ENCODE measurements at places on chromosomes 13 and 19.

GRCh38 chr13:22372261-22372660 lies 701.4 kb downstream of the FGF9 start:
- DNase-seq = no peak

- DNase-seq = no peak
Measured at GRCh38 chr19:56806639-56807038, 33.9 kb downstream of the PEG3 start.

DNA sequence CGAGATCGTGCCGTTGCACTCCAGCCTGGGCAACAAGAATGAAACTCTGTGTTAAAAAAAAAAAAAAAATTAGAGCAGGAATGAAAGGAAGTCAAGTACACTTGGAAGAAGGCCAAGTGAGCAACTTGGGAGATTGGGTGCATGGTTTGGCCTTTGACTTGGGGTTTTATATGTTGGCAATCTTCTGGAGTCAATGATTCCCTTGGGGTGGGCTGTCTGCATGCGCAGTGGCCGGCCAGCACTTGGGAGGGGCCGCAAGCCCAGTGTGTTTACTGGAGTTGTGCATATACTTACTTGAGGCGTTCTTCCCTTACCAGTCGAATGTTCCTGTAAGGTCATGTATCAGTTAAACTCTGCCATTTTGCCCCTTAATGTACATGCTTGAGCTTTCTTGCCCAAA lies 103.9 kb downstream of the FAM216B start:
- DNase-seq = no peak

- DNase-seq = no peak
Measured at GRCh38 chr19:50510121-50510670, 795 bp downstream of the JOSD2 start.

GRCh38 chr13:107582171-107582570 lies 633.2 kb downstream of the LIG4 start:
- DNase-seq = no peak

DNA sequence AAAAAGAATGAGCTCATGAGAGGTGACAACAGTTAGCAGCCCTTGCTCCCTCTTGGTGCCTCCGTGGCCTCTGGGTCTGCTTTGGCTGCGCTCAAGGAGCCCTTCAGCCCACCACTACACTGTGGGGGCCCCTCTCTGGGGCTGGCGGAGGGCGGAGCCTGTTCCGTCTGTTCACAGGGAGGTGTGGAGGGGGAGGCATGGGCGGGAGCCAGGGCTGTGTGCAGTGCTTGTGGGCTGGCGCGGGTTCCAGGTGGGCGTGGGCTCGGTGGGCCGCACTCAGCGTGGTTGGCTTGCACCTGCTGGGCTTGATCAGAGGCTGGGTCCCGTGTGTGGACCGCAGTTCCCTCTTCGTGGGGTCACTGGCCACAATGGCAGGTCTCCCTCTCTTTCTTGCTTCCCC lies 953.4 kb upstream of the PRR20A start:
- DNase-seq = no peak

DNA sequence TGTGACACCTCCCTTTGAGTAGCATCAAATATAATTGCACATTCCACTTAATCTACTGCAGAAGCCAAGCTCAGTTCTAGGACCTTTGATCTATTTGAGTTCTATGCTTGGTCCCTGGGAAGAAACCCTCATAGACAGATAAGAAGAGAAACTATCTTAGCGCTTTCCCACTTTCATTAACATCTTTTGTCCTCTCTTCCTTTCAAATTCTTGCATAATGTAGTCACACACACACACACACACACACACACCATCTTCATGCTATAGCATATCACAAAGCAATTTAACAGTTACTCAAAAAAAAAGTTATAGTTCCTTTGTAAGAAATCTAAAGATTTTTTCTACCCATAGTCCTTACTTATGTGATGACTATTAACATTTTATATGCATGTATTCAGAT lies 735.9 kb upstream of the PCDH9 start:
- no peak for DNase-seq

GRCh38 chr13:27338816-27339215 lies 68.2 kb downstream of the RASL11A start:
- DNase-seq = no peak

DNA sequence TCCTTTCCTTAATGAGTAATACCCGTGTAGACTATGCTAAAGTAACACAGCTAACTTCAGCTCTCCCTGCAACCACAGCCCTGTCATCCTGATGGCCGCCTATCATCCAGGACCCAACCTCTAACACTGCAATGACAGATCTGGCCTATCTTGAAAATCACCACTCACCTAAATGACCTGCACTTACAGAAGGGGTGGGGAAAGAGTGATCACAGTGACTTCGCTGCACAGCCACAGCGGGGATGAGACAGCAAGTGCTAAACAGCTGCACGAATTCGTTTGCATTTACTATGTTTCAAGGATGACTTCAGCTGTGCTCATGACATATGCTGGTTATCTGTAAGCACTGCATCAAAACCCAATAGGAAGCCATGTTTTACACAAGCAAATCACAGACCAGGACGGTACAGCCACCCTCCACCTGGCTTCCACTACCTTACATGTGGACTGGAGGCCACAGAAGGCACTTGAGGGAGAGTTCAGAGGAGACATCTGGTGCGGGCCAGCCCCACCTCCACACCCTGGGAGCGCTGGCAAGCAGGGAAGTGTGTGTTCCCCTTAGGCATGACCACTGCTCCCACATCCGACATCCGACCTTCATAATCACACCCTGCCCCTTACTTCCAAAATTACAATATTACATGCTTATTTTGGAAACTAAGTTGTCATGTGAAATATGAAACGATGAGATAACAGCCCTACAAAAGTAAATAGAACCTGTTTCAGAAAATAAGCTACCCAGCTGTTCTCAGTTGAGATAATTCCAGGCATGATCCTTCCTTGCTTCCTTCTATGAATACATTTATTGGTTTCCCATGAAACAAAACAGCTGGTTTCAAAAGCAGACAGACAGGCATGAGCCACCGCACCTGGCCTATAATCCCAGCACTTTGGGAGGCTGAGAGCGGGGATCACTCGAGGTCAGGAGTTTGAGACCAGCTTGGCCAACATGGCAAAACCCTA lies 95.7 kb downstream of the STK24 start:
- DNase-seq = no peak

GRCh38 chr13:33757713-33758112 lies 60.2 kb upstream of the RFC3 start:
- no peak for DNase-seq

DNA sequence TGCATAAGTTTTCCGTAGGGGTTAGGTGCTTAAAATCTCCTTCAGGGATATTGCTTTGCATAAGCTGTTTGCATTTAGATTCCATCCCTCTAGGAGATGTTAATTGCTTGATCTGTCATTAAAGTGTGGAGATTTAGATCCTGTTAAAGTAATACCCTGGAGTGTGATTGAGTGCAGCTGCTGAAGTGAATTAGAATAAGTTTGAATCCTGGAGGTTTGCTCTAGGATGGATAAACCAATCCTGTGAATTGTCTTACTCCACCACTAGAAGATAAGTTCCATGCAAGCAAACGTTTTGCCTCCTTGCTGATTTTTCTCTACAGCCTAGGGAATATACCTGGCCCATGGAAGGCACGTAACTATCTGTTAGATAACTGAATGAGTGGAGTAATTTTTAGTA lies 1487.2 kb upstream of the PRR20A start:
- DNase-seq = no peak

GRCh38 chr13:109812382-109812781 lies 26.0 kb upstream of the IRS2 start:
- DNase-seq = no peak

DNA sequence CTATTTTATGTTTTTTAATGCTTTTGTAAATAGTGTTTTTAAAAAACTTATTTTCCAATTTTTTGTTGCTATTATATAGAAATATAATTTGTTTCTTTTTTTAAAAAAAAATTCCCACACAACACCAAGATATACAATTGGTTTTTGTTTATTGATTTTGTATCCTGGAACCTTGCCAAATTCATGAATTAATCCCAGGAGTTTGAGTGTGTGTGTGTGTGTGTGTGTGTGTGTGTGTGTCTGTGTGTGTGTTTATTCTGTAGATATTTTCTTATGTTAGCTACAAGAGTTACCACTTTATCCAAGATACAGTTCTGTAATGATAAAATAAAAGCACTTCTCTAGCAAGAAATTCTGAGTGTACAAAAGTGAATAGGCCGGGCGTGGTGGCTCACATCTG lies 7.6 kb downstream of the TPRX1 start:
- DNase-seq = no peak

DNA sequence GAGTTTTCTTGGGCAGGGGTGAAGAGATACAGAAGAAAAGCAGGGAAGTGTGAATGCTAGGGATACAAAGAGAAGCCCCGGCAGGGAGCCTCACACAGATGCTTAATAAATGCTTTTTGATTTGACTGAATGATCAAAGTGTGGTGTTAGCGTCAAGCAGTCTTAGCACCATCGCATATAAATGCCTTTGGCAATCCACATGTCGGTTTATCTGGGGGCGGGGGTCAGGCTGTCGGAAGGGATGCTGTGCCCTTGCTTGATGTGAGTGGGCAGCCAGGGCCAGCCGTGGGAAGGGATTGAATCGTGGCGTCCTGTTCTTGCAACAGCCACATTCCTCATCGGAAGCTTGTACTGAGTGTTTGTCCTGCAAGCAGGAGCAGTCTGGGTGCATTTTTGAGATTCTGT lies 173.1 kb downstream of the LACC1 start:
- no peak for DNase-seq

DNA sequence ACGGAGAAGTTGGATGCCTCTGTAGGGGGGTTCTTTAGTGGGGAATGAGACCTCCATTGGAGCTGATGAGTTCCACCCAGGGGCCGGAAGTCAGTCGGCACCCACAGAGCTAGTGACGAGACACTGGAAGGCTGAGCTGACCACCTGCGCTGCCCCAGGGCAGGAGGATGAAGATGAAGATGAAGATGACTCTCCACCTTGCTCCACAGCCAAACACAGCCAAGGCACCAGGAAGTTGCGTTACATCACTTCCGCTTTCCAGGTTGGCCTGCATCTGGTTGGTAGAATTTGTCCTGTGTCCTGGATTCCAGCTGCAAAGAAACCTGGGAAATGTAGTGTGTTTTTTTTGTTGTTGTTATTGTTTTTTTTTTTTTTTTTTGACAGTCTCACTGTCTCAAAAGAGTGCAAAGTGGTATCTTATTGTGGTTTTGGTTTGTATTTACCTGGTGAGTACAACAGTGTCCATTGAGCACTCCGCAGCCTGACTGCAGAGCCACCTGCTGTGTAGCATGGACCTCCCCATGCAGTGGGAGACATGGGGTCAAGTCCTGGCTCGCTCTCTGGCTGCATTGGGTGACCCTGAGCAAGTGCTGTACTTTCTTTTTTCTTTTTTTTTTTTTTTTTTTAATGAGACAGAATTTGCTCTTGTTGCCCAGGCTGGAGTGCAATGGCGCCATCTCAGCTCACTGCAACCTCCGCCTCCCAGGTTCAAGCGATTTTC lies 1.9 kb downstream of the TBC1D17 start:
- DNase-seq = no peak

- DNase-seq = no peak
Measured at GRCh38 chr13:42602906-42603305, 29.0 kb downstream of the TNFSF11 start.

DNA sequence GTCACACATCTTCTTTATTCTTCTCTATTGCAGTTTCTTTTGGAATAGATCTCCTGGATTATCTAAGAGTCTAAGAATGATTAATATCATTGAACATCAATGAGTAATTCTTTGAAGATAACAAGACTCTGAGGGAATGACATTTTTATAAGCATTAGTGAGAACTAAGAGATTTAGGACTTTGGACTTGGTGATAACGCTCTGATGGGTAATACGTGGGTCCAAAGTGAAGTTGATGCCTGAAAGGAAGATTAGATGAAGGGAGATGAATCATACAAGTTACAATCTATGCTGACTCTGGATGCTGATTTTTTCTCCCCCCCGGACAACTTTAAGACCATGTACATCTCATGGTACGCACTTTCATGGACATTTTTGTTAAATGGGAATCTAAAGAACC lies 364.5 kb downstream of the GPC5 start:
- DNase-seq = no peak

GRCh38 chr13:97431171-97431764 lies 2.7 kb upstream of the RAP2A start:
- DNase-seq = no peak

DNA sequence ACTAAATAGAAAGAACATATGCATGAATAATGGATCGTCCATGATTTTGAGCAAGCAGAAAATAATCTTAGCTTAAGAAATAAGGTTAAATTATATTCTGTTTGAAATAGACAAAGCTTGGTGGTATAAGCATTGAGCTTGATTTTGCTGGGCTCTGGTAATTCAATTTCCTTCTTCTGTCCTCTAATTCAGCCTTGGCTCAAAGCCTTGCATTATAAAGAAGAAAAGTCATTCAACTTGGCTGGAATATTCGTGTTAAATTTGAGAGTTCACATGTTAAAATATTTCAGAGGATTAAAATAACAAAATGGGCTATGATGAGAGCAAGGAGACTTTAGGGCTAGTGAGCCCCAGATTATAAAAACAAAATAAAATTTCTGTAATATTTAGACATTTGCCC lies 415.4 kb upstream of the PCDH20 start:
- no peak for DNase-seq

- no peak for DNase-seq
Measured at GRCh38 chr13:98752467-98753290, at the start of gene SLC15A1. SLC15A1 (minus strand) TSS chr13:98752672; CDS start chr13:98752598, 74 bp downstream.

GRCh38 chr13:103694033-103694432 lies 627.8 kb upstream of the SLC10A2 start:
- no peak for DNase-seq

GRCh38 chr13:47796816-47797215 lies 204.3 kb downstream of the SUCLA2 start:
- no peak for DNase-seq

GRCh38 chr13:48603375-48603774 lies 50.4 kb upstream of the CYSLTR2 start:
- no peak for DNase-seq

- DNase-seq = no peak
Measured at GRCh38 chr13:65606622-65607021, 1623.5 kb downstream of the PCDH9 start.

- DNase-seq = no peak
Measured at GRCh38 chr13:29081036-29081435, 260.9 kb downstream of the MTUS2 start.

DNA sequence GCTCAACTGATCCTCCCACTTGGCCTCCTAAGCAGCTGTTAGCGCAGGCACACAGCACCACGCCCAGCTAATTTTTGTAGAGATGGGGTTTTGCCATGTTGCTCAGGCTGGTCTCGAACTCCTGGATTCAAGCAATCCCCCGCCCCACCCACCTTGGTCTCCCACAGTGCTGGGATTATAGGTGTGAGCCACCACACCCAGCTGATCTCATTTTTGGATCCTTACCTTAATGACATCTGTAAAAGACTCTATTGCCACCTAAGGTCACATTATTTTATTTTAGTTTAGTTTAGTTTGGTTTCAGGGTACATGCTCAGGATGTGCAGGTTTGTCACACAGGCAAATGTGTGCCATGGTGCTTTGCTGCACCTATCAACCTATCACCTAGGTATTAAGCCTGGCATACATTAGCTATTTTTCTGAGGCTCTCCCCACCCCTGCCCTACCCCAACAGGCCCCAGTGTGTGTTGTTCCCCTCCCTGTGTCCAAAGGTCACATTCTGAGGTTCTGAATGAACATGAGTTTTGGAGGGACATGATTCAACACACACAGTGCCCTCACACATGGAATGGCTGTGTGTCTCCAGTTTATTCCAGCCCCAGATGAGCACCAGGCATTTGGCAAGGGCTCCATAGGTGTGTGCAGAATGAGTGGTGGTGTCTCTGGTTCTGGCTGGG lies 1.3 kb downstream of the OR10H5 start:
- no peak for DNase-seq

GRCh38 chr13:64529874-64530485 lies 2700.2 kb downstream of the PCDH9 start:
- DNase-seq = no peak

GRCh38 chr13:63999614-64000305 lies 2584.1 kb upstream of the PCDH20 start:
- DNase-seq = no peak
